ENCODE measurements at places on chromosomes 11 and 22.

- DNase-seq, result no peak
Observed at GRCh38 chr22:46915950-46916730, 153.7 kb downstream of the TBC1D22A start.

GRCh38 chr11:8225589-8226036 lies 38.1 kb downstream of the LMO1 start:
- DNase-seq, result no peak

GRCh38 chr11:58567889-58568512 lies 7.7 kb downstream of the LPXN start:
- no peak for DNase-seq

DNA sequence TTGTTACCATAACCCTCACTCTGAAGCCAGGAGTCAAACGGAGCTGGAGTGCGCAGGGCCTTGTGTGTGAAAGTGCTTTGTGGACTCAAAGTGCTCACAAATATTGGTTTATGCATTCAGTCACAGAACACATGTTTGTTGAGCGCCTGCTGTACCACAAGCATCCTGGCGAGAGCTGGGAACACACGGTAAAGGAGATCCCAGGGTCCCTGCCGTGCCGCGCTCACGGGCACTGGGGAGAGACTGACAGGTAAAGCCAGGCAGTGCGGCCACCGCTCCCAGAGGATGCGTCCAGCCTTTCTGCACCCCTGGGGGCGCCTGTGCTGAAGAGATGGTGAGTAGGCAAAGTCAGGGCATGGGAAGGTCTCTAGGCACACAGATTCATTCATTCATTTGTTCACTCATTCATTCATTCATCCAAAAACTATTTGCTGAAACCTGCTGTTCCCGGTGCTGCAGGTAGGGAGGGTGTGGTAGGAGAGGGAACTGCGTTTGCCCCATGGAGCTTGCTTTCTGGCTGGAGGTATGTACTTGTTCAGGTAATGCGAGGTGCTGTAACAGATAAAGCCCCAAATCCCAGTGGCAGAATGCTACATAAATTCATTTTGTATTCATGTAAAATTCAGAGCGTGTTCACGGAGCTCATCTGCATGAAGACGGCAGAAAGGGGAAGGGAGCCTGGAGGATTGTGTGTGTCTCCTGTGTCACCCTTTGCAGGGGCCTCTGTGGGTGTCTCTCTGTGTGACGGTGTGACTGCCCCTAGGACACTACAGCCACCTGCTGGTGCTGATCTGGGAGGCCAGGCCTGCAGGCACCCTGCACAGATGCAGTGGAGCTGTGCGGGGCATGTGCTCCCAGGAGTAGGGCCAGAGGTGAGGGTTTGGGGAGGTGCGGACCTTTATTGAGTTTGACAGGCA lies 167.0 kb upstream of the B3GAT1 start:
- DNase-seq, result no peak

DNA sequence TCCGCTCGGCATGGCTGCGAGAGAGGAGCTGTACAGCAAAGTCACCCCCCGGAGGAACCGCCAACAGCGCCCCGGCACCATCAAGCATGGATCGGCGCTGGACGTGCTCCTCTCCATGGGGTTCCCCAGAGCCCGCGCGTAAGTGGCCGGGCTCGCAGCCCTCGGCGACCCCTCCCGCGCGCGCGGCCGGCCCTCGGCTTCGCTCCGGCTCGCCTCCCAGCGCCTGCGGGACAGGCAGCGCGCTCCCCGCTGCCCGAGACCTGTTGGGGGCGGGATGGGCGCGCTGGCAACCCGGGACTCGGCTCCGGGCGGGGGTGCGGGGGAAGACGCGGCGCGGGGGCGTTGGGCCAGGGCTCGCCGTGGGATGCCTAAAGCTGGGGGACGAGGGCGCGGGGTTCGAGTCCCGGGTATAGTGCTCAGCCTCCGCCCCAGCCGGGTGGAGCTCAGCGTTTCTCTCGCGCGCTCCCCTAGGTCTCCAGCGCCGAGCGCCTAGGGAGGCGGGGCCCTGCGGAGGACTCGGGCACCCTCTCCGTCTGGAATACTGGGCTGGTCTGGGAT lies 630 bp downstream of the UBASH3B start:
- DNase-seq, result no peak

DNA sequence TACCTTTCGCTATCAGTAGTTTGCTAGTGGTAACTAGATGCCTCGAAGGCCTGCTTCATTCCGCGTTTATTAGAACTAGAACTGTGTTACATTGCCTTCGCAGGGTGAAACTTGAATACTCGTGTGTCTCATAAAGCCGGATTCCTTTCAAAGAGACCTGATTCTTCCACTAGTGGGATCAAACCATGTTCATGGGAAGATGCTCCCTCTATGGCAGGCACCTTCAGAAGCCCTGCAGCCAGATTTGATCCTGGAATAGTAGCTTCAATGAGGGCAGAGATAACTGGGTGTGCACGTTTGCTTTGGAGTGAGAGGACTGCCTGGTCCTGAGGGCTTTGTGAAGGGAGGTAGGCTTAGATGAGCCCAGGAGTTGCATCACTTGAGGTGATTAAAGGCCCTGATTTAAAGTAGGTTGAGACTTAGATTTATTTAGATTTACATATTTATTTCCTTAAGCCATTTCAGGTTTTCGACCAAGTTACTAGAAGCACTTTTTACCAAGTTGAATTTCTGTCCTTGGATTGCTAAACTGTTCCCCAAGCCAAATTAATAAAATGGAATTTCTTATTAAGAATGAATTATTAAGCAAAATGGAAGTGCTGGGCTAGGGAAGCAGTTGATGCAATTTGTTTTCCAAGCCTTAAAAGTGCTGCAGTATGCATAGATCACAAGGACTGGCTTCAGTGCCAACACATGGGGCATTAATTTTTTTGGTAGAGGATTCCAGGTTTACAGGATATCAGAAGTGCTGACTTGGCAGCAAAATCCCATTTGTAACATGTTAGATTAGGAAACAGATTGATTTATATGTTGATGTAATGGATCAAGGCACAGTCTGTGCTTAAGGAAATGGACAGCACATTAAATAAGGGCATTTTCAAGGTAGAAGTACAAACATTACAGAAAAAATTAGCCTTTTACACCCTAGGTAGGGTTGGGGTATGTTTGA lies 32.9 kb downstream of the APLP2 start:
- DNase-seq, result no peak

DNA sequence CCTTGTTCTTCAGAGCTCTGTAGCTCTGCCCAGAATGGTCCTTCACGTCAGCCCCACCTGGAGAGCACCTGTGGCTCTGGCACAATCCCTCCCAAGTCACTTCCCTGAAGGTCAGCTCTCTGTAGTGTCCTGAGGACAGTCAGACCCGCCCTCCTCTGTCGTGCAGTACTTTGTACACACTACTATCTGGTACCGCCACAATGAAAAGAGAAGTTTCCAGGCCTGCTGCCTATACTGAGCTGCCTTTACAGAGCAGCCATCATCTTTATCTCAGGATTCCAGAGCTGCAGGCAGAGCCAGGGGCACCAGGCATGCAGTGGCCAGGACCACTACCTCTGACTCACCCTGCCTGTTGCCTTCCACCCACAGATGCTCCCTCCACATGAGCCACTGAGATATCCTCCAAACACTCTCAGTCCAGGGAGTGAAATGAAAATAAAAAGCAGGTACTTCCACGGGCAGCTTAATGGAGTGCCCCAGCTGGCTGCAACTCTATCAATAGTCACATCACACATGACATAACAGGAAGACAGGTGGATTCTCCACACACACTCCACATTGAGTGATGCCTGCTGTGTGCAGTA lies 7.3 kb downstream of the PACSIN2 start:
- no peak for DNase-seq

DNA sequence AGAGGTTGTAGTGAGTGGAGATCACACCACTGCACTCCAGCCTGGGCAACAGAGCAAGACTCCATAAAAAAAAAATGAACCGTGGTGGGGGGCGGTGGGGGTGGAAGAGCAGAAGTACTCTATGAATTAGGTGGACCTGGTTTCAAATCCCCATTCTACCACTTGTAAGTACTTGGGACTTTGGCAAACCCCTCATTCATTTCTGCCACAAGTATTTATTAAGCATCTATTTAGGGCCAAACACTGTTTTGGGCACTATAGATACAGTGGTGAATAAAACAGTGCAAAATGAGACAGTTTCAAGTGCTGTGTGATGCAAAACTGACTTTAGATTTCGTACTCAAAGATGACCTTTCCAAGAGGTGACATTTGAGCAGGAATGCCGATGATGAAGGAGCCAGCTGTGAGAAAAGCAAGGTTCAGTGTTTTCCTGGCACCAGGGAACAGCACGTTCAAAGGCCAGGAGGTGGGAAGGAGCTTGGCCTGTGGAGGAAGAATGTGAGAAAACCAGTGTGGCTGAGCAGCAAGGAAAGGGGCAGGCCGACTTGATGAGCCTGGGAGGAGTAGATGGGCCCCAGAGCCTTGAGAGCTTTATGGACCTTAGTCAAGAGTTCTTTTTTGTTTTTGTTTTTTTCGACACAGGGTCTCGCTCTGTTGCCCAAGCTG lies 1.4 kb upstream of the TMEM134 start:
- no peak for DNase-seq

DNA sequence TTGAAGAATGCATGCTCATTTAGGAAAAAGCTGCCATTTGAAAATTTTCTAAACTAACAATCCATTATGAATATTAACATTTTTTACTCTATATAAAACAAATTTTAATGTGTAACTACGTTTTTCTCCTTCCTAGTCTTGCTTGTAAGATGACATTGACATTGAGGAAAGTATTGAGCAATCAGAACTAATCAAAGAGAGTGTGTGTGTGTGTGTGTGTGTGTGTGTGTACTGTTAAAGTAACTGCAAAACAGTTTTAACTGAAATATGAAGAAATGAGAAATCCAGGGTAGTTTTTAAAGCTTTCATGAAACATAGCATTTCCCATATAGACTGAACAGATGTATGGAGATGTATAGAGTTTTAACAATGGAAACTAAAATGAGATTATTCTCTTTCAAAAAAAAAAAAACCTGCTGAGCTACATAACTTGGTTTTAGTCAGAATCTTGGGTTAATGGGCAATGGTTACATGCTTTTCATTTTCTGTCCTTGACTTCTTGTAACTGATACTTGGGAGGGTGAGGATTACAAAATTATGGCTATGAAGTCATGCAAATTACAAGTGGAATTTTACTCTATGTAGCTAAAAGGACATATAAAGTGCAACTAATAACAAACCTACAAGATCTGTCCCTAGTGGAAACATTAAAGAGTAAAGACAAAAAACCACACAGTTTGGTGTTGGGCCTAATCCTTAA lies 2.0 kb downstream of the PDGFD start:
- DNase-seq, result no peak

DNA sequence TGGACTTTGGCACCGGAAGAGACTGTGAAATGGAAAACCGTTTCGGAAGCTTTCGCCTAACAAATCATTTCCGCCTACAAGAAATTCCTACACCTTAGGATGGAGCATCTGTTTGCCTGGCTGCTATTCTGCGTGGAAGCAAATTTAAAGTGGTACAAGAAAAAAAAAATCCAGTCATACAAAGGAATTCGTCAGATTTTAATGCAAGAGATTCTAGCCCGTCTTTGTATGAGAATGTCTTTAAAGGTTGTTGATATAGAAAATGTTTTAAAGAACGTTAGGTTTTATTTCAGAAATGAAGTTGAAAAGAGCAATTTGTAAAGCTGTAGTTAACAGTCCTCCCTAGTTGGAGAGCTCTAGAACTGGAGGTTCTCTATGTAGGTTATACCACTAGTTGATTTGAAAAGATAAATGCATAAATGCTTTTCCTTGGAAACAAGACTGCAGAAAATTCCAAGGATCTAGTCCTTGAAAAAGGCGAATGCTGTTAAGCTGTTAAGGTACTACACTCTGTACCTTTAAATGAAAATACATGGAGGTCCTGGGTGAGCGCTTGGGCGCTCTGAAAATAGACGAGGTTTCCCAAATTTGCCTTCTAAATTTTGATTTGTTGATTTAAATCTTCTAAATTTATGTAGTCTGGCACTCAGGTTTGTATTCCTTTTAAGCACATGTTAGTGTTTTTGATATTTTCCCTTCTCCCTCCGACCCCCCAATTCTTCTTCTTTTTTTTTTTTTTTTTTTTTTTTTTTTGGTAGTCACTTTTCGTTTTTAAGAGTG lies 2.4 kb downstream of the NCR3LG1 start:
- DNase-seq, result no peak

DNA sequence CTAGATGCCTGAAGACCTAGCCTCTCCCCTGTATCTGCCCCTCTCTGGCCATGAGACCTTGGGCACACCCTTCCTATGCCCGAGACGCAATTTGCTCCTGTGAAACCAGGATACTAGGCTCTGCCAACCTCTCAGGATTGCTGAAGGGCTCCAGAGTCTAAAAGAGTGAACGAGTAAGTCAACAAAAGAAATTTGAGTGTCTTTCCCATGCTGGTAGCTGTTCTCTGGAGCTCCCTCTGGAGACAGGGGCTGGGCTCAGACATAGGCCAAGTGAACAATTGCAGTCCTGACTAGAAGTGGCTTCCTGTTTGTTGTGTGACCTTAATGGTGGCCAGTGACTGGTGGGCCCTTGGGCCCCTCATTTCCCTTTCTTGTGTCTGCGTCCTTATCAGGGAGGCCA lies 189.0 kb upstream of the NARS2 start:
- DNase-seq, result no peak

- no peak for DNase-seq
Observed at GRCh38 chr11:110022548-110022947, 70.6 kb upstream of the ZC3H12C start.

- DNase-seq, result no peak
Observed at GRCh38 chr11:101880222-101880621, 34.6 kb upstream of the CEP126 start.

- no peak for DNase-seq
Observed at GRCh38 chr22:43226377-43227238, 39.7 kb upstream of the TTLL12 start.

GRCh38 chr11:117197516-117198456 lies 1.4 kb upstream of the TAGLN start:
- no peak for DNase-seq

GRCh38 chr11:118621784-118622375 lies 14.5 kb downstream of the PHLDB1 start:
- DNase-seq, result no peak

- DNase-seq, result no peak
Observed at GRCh38 chr11:70743329-70743728, 345.0 kb downstream of the CTTN start.

GRCh38 chr11:75346296-75346695 lies 5.2 kb downstream of the ARRB1 start:
- no peak for DNase-seq

DNA sequence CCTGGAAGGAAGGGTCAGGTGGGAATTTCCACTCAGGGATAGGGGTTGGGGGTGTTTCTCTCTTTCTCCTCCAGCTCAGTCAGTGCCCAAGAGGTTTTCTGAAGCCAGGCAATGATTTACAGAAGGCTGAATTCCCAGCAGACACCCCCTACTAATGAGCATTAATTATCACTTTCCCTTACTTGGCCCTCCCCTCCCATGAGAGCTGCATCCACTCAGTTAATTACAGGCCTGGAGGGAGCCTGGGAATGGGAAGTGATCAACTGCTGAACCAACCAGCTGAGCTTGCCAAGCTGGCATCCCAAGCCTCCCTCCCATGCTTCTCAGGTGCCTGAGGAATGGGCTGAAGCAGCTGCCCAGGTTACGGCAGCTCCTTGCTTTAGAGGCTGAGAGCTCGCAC lies 992 bp downstream of the LGALS12 start:
- no peak for DNase-seq

GRCh38 chr11:131713529-131714134 lies 343.2 kb downstream of the NTM start:
- DNase-seq, result no peak

GRCh38 chr11:783581-784015 lies 6.3 kb downstream of the CEND1 start:
- DNase-seq, result peak; percentile 56

Data from keratinocyte (primary cell).